ENCODE measurements at places on chromosomes 12 and 14. TPM values are rescaled to one million over a fixed set of nuclear protein-coding genes. Genes with fewer than 3 reads are reported as not detected.

TMTC1 gene
- 28.1 TPM for polyA plus RNA-seq

MYH6 gene
- polyA plus RNA-seq, result not detected

CACNA1C gene
- 22.2 TPM for polyA plus RNA-seq

EDDM3A gene
- polyA plus RNA-seq, result not detected

FAM161B gene
- polyA plus RNA-seq, result 22.8 TPM

CHMP4A gene
- polyA plus RNA-seq, result 62.9 TPM

PCNX1 gene
- polyA plus RNA-seq, result 32.8 TPM

KERA gene
- polyA plus RNA-seq, result not detected

C1R gene
- 18.7 TPM for polyA plus RNA-seq

IL31 gene
- not detected for polyA plus RNA-seq

B4GALNT3 gene
- 7.2 TPM for polyA plus RNA-seq

SLC5A8 gene
- polyA plus RNA-seq, result 0.40 TPM

DNAH10 gene
- 15.9 TPM for polyA plus RNA-seq

GPRC5D gene
- polyA plus RNA-seq, result 0.65 TPM
